ENCODE measurements at places on chromosomes 1 and 21.

DNA sequence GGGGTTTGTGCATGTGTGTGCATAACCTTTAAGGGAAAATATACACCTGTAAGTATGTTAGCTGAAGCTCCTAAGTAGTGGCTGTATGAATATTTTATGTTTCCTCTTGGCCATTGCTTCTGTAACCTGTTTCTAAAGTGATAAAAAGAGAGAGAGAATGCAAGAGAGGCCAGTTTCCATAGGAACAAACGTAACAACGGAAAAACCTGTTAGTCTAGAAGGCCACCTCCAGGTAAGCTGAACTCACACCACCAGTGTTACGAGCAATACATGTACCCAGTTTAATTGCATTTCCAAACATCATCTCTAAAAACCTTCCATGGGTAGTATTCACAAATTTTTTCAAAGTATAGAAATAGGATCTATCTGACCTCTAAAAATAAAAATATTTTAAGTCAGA is 63.1 kb downstream of the PLPPR4 start:
- no peak for DNase-seq

DNA sequence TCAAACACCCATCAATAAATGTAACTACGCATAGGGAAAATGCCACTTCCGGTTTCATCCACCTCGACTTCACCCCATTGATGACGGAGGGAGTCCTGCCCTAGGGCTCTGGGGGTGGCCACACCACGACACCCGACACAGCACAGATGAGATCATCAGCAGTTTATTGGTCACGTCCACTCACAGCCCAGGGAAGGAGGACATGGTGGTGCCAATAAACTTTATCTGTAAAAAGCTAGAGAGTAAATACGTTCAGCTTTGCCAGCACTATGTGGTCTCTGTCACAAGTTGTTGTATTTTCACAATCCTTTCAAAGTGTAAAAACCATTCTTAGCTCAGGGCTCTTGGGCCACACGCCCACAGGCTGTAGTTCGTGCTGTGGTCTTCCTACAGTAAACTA is 16.3 kb downstream of the SETD4 start:
- DNase-seq = no peak

GRCh38 chr1:201444792-201445191 is 23.3 kb upstream of the TNNI1 start:
- DNase-seq = no peak

DNA sequence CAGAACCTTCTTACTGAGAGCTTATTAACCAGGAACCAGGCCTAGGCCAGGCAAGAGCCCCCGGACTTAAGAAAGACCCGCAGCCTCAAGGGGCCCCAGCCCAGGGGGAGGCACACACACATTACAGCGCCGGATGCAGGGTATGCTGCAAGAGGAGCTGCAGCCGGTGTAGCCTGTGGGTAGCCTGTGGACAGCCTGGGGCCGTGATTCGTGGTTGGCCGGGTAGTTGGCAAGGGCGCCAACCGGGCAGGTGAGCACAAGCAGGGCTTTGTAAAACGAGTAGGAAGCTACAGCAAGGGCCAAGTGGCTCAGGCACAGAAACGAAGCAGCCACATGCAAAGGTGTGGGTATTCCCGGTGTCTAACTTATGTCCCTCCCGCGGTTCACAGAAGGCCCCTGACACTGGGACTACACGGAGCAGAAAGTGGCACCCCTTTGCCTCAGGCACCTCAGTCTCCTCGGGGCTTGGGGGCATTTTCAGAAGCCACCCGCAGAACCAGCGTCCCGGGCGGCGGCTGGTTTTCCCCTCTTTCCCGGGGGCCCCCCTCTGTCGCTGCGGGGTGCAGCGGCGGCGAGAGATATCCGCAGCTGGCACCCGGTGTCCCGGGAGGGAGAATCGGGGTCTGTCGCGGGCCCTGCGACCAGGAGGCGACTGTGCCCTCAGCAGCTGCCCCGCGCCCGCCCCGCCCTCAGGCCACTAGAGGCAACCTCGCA is 40.8 kb downstream of the KIAA1614 start:
- DNase-seq = no peak

DNA sequence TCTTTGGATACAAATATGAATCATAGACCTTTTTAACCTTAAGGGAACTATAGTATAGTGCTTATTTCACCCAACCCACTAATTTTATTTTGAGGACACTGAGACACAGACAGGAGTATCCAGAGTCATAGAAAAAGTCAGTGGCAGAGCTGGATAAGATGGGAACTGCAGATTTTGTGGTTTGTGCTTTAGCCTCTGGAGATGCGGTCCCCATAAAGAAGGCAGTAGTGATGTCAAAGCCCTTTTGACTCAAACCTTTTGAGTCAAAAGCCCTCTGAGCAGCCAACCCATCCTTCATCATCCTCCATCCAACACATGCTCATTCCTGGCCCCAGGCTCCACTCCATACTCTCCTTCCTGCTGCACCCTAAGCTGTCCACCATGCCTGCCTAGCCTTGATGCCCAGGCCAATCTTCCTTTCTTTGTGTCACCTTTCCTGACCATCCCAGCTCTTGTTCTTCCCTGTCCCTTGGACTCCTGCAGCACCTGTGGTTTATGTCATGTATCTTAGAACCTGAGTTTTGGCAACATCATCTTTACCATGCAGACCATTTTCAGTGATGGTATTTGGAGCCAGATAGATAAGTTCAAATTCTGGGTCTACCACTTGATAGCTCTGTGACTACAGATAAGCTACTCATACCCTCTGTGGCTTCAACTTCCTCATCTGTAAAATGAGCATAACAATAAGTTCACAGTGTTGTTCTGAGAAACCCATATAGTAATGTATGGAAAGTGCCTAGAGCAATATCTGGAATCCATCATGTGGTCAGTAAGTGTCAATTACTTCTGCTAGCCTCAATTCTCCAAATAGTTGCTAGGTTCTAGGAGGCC is 20.1 kb downstream of the SLAMF1 start:
- DNase-seq = no peak

DNA sequence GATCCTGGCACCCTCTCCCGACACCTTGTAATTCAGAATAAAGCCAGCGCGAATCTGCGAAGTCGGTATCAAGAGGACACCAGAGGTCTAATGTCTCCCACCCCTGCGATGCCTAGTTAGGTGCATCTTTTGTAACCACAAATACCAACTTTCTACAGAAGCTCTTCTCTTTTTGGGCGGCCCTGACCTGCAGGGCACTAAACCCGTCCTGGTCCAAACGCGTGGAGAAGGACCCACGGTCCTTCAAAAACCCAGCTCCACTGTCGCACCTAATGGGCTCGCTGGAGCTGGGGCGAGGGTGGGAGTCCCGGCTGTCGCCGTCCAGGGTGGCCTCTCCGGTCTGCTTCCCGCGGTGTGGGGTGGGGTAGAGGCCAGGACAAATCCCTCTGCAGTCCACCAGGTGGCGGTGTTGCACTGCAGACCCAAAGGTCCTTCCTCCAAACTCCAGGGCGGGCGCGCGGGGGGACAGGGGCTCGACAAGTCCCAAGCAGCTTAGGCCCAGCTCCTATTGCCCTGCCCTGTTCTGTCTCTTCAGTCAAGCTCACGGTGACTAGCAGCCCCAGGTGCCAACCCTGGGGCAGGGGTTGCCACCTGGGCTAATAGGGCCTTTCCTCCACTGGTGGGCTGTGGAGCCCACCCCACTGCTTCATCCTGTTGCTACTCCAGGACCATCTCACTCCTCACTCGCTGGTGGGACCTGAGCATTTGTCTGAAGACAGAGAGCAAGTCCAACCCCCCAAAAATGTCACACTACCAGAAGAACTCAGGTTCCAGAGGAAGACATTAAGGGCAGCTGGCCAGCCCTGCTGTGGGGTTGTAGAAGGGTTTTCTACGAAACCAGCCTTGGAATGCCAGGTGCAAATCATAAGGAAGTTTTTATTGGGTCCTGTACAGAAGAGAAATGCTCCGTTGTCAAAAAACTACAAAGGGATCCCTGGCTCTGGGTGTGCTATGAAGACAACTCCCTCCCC is 2.8 kb downstream of the HES3 start:
- peak; percentile 69 for DNase-seq

- DNase-seq = no peak
These were observed 141.5 kb upstream of the ERG start for GRCh38 chr21:38639571-38640354.

GRCh38 chr1:225911191-225912130 is 12.6 kb downstream of the PYCR2 start:
- DNase-seq = peak; percentile 31

- no peak for DNase-seq
These were observed 33.1 kb downstream of the RGS8 start for GRCh38 chr1:182651339-182651724.

GRCh38 chr1:3992103-3992556 is 92.1 kb upstream of the C1orf174 start:
- DNase-seq = no peak

GRCh38 chr1:78483903-78484302 is 6.9 kb upstream of the PTGFR start:
- no peak for DNase-seq

DNA sequence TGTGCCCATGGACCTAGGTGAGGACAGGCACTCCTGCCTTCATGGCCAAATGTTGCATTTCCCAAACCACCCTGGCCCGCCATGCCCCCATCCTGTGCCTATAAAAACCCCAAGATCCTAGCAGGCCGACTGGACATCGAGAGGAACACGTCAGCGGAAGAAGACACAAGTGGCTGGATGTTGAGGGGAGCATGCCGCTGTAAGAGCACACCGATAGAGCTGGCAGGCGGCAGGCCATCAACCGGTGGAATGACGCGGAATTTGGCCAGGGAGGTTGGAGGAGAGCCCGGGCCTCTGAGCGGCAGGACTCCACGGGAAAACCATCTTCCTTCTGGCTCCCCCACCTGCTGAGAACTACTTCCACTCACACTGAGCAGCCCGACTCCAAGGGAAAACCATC is 361.1 kb upstream of the TMPRSS15 start:
- DNase-seq = no peak

DNA sequence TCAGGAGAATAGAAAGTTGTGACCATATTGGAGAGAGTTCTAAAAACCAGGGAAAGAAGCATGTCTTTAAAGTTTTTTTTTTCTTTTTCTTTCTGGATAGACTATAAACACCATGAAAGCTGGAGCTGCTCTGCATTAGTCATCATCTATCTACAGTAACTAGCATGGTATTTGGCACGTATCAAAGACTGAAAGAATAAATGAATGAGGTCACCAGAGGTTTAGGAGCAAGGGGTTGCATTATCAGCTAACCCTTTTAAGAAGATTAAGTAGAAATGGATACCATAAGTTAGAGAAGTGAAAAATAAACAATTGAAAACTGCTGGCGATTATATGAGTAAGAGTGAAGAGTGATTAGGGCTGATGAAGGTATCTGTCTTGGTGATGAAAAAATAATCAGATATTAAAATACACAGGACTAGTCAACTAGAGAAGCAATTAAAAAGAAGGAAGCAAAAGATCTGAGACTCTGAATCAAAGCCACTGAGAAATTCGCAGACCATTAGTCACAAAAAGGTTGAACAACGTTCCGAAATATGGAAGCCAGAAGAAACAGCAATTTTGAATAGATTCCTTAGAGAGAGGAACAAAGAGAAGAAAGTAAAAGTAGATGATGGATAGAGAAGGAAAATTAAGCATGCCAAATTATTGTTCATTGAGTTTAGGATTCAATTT is 536.4 kb downstream of the DPYD start:
- DNase-seq = peak; percentile 94

GRCh38 chr1:14404862-14405301 is 193.6 kb upstream of the KAZN start:
- no peak for DNase-seq

GRCh38 chr1:225941187-225941941 is at the start of gene LEFTY2:
Gene LEFTY2, minus strand, starts transcription at chr1:225941220. Its CDS starts 80 bp downstream, at chr1:225941140.
- DNase-seq = no peak

DNA sequence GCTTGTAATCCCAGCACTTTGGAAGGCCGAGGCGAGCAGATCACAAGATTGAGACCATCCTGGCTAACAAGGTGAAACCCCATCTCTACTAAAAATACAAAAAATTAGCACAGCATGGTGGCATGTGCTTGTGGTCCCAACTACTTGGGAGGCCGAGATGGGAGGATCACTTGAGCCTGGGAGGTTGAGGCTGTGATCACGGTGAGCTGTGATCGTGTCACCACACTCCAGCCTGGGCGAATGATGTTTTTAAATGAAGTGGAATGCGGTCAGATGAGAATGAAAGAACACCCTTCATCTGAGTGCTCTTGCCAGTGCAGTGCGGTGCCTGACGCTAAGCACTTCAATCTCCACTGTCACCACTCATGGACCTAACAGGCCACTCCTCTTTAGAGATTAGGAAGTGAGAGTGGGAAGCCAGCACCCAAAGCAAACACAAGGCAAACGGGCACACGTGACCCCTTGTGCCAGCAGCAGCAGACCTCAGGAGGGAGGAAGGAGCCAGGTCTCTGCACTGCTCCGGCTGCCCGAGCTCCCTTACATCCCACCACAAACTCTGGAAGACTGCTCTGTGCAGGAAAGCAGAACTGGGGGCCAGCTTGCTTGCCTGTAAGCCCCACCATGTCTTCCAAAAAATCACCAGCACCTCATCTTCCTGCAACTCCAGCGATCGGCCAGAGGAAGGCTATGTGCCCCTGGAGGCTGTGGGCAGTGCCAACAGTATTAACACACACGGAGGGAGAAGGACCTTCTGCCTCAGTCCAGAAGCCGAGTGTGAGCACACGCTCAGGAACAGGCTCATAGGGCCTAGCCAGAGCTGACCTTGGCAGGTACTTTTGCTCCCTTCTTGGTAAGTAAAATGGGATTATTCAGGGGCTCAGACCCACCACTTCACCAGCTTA is 9.7 kb downstream of the CTNNBIP1 start:
- no peak for DNase-seq

DNA sequence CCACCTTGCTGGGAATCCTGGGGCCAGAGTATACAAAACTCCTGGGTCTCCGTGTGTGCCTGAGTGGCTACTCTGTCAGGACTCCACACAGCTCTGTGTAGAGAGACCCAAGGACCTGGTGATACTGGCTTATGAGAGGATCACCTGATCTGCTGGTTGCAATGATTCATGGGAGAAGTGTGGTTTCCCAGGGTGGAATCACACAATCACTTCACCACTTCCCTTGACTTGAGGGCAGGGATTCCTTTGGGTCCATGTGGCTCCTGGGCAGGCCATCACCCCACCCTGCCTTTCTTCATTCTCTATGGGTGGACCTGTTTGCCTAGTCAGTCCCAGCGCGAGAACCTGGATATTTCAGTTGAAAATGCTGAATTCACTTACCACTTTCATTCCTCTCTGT is 13.3 kb downstream of the PRSS38 start:
- no peak for DNase-seq

GRCh38 chr1:241600496-241600901 is 39.7 kb downstream of the CHML start:
- DNase-seq = peak; percentile 50

Data from astrocyte of the spinal cord (primary cell).